HCT116 (cell line): ENCODE measurements at places on chromosomes 2 and 18. TPM values are rescaled to one million over a fixed set of nuclear protein-coding genes. Genes with fewer than 3 reads are reported as not detected.

MYOM1 gene
- total RNA-seq, result 0.52 TPM

TMSB10 gene
- 2,677 TPM for total RNA-seq

MREG gene
- total RNA-seq, result 16.9 TPM

ABCB11 gene
- 0.12 TPM for total RNA-seq

CHCHD5 gene
- total RNA-seq, result 49.8 TPM
